ENCODE measurements at places on chromosomes 7 and 10.

DNA sequence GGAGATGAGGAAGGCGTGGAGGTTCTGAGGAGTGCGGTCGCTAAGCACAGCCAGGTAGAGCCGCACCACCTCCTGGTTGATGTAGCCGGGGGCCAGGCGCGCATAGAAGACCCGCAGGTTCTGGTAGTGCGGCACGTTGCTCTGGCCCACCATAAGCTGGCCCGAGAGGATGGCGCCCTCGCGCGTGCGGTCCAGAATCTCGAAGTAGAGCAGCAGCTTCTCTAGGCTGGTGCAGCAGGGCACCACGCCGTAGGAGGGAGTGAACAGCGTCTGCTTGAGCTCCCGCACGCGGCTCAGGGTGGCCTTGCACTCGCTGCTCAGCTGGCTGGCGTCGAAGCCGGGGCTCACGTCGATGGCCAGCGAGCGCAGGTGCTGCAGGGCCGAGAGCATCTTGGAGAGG is 77.8 kb upstream of the TNRC18 start:
- no peak for DNase-seq

DNA sequence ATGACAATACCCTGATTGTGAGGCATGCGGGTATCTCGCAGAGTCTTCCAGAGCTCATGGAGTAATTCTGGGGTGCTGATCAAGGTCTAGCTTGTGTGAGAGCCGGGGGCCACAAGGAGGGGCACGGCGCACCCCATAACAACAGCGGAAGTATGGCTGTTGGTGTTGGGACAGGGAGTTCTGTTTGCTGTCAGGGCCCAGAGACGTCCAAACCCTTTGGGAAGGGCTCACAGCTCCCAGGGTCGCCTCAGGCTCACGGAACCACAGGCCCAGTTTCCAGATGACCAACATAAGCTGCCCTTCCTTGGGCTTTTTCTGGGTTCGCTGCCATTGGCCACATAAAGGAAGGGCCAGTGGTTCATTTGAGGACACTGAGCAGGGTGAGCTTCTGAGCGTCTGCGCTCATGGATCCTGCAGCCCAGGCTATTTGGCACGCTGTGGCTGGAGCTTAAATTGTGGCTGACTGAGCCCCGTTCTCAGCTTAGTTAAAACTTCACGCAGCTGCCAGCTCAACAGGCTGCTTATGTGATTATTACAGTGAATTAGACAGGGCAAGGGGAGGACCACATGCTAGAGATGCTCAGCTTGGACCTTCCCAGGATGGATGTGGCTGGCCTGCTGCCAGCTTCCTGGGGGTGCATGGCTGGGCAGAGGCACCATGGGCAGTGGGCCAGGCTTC is 92.3 kb downstream of the DNAJB6 start:
- no peak for DNase-seq

- DNase-seq = no peak
Measured at GRCh38 chr10:132708936-132709335, 77.0 kb downstream of the NKX6-2 start.

GRCh38 chr7:43495572-43495971 is 87.3 kb upstream of the STK17A start:
- DNase-seq = no peak
